ENCODE measurements at places on chromosomes 5 and 9.

- no peak for DNase-seq
Measured at GRCh38 chr5:33690374-33691135, 201.2 kb downstream of the ADAMTS12 start.

DNA sequence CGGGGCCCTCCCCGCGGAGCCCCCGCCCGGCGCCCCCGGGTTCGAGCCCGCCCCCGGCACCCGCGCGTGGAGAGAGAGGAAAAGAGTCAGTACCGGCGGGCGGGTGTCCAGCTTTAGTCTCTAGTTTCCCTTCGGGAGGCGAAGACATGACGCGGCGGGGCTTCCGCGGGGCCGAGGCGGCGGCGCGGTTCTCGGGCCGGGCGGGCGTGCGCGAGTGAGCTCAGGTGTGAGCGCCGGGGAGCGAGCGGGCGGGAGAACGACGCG is 181 bp downstream of the DAP start:
- no peak for DNase-seq

DNA sequence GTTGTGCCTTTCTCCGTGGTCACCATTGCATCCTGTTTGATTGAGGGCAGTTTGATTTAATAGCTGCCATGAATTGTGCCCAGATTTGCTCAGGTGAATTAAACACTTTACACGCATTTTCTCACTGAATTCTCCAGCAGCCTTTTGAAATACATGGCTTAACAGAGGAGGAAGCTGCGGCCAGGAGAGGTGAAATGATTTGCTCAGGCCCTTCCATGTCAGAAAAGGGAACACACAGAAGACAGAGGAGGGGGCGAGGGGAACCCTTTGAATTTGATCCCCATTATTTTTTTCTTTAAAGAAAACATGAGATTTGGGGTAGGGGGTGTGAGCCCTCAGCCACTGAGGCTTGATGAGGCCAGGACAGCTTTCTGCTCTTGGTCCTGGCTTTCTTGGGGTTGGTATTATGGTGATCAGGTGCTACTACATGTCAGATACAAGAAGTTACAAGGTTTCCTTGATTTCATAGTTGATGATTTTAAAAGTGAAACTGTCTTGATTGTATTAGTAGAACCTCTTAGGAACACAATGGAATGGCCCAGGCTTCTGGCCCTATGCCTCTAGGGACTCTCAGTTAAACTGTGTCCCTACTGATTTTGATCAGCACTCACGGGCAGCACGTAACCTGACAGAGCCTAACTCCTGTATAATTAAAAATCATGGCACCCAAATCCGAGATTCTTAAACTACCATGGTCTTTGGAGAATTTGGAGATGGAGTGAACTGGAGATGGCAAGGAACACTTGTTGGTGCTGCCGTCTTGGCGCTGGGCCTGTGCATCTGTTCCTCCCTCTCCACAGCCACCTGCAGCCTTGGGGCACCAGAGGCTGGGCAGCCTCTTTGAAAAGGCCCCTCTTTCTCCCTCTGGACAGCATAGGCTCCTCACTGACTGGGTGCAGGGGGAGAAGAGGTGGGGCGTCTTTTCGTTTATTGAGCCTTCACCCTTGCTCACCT is 107.9 kb downstream of the TRIO start:
- DNase-seq: no peak

DNA sequence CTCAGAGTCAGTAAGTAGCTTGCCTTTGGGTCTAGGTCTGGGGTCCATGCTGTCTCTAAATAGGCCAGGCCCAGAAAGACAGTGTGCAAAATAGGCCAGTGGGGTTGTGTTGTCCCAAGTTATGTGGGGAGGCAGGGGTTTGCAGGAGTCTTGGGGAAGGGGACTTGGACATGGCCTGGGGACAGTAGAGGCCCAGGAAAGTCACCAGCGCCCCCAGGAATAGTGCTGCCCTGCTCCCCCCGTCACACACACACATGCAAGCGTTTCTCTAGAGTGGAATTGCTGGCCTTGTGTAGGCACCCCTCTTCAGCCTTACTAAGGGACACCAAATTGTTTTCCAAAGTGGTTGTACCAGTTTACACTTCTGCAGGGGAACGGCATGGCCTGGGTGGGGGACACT is 227.5 kb downstream of the PBX3 start:
- DNase-seq: no peak

DNA sequence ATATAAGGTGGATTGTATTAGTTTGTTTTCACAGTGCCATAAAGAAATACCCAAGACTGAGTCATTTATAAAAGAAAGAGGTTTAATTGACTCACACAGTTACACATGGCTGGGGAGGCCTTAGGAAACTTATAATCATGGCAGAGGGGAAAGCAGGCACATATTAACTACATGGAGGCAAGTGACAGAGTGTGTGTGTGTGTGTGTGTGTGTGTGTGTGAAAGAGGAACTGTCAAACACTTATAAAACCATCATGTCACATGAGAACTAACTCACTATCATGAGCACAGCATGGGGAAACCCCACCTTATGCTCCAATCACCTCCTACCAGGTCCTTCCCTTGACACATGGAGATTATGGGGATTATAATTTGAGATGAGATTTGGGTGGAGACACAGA is 118.6 kb downstream of the SPEF2 start:
- no peak for DNase-seq

- DNase-seq: no peak
Measured at GRCh38 chr5:109676920-109677319, 12.8 kb upstream of the MAN2A1 start.

GRCh38 chr5:129541648-129542251 is 81.7 kb downstream of the ADAMTS19 start:
- no peak for DNase-seq

DNA sequence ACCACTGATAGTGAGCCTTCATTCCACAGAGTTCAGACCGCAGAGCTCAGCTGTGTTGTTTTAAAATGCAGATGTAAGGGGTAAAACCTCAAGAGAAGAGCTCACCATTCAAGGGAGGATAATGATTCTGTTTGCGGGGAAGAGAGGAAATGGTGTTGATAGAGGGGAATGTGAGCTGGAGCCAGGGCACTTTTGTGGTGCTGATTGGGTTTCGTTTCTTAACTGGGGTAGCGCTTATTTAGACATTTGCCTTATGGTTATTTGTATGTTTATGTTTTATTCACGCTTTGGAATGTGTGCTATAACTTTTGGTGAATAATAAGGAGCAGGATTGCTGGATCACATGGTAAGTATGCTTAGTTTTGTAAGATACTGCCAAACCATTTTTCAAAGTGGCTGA is 42.5 kb downstream of the STXBP1 start:
- no peak for DNase-seq

- no peak for DNase-seq
Measured at GRCh38 chr5:133779828-133780475, 167.6 kb upstream of the FSTL4 start.

DNA sequence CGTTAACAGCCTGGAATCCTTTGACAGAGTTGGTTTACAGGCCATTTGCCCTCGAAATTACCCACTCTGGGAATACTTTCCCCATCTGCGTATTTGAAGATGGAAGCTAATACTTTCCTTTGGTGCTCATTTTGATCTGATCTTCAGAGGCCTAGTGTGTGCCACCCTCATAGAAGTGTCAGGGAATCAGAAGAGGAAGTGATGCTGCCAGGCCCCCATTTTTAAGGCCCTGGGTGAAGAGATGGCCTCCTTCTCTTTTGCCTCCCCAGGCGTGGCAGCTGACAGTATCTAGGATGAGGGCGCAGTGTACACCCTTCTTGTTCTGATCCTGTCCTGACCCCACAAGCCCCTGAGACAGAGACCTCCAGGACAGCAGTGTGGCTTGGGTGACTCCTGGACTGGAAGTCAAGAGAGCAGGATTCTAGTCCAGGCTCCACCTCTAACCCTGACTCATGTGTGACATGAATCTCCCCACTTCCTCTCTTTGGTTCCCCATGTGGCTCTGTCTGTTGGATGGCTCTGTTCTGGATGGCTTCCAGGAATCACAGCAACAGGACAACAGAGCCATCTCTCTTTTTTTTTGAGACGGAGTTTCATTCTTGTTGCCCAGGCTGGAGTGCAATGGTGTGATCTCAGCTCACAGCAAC is 27.8 kb downstream of the CSF1R start:
- peak; percentile 53 for DNase-seq
